ENCODE measurements at places on chromosomes 1 and 21. TPM values are rescaled to one million over a fixed set of nuclear protein-coding genes. Genes with fewer than 3 reads are reported as not detected.

KIF14 gene
- total RNA-seq: 13.8 TPM

LRRC3 gene
- 0.31 TPM for total RNA-seq

ACTL8 gene
- total RNA-seq: not detected

CYP4Z1 gene
- not detected for total RNA-seq

TSSK3 gene
- total RNA-seq: 1.2 TPM

CFAP298 gene
- 34.5 TPM for total RNA-seq

CFHR5 gene
- not detected for total RNA-seq

CD84 gene
- 14.2 TPM for total RNA-seq
